ENCODE measurements at places on chromosomes 3 and 15.
A peak's percentile ranks its signal among the peaks of the same experiment; 100 is the strongest.

DNA sequence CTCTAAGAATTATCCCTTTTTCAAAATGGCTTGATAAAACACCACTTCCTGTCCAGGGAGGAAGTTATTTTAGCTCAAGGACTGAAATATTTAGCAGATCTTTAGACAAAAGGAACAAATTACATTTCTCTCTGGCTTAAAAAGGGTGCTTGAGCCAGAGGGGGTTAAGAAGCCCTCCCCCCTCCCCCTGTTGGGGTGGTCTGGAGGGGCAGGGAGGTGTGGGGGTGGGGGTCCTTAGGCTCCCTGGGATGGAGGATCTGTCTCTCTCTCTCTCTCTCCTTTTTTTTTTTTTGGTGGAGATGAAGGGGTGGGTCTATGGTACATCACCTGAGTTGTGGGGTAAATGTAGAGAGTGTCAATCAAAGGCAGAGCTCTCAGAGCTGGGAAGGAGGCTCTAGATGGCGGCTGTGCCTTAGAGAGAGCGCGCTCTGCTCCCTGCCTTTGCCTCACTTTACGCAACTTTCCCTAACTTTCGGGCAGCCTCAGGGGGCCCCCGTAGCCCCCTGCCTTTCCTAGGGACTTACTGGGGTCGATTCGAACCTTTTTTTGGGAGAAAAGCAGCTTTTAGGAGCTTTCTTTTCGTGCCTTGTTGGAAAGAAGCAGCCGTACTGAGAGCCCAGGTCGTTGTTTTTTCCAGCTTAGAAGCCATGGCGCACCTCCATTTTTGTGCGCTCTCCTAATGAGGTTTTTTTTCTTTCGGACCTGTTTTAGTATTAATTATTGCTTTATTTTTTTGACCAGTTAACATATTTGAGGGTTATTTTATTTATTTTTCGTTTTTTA, at the start of gene CHD2:
CHD2 (plus strand) TSS at position 377 of the 783 bp plus-strand sequence. CDS start 914 bp downstream, outside the sequence.
- DNase-seq: peak; percentile 60

DNA sequence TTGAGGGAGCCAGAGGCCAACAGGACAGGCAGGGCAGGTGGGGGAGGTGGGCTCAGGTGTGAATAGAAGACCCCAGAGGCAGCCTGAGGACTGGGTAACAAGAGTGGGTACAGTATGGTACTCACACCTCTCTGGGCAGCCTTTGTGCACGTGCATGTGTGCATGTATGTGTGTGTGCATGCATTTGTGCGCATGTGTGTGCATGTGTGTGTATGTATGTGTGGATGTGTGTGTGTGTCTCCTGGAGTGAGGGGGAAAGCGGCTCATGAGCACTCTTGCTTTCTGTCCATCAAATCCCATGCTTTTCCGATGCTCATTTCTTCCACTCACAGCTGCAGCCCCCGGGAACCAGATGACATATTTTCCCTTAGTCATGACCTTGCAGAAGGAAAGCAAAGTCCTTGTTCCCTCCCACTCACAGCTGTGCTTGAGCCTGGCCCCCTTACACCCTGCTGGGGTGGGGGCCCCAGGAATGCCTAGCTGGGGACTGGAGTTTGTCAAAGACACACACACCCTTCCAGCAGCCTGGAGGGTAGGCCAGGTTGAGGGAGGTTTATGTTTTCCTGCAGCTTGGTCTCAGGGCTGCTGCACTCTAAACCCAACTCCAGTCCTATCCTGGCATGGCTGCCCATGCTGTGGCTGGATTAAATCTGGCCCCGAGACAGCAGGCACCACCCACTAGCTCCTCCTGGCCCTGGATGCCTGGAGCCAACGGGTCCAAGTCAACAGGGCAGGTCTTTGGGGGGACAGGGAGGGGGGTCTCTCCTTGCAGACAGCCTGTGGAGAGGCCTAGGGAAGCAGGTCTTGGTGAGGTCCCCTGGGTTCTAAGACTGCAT, 22.5 kb downstream of the CCDC33 start:
- DNase-seq: no peak

GRCh38 chr15:77762747-77763355, 130.1 kb upstream of the LINGO1 start:
- DNase-seq: no peak

GRCh38 chr15:50675535-50676144, 11.0 kb downstream of the TRPM7 start:
- peak; percentile 18 for DNase-seq

DNA sequence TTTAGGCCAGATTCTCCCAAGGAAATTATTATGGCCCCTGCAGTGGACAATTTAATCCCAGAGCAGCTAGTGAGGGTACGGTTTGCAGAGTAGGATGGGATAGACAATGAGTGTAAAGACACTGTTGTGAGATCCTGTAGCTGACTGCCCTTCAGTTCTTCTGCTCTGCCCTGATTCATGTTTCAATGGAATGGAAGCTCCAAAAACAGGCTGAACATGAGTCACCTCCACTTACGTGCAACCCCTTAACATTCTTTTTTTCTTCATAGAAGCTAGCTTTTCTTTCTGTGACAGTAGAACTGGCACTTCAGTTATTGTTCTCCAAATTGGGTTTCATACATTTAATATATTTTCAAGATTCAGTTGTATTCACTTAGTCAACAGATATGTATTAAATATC, 32.1 kb downstream of the CLDN18 start:
- peak; percentile 70 for DNase-seq

- peak; percentile 94 for DNase-seq
Observed at GRCh38 chr3:100400780-100401673, at the start of the genes LNP1 and TOMM70. Gene LNP1 (plus strand): TSS chr3:100401539. CDS start chr3:100429730, 28,191 bp downstream. Gene TOMM70 (minus strand): TSS chr3:100401089. CDS start chr3:100400949, 140 bp downstream.

- DNase-seq: no peak
Observed at GRCh38 chr3:160781402-160781801, 25.4 kb downstream of the PPM1L start.

GRCh38 chr3:43378066-43378935, 92.0 kb downstream of the SNRK start:
- no peak for DNase-seq

DNA sequence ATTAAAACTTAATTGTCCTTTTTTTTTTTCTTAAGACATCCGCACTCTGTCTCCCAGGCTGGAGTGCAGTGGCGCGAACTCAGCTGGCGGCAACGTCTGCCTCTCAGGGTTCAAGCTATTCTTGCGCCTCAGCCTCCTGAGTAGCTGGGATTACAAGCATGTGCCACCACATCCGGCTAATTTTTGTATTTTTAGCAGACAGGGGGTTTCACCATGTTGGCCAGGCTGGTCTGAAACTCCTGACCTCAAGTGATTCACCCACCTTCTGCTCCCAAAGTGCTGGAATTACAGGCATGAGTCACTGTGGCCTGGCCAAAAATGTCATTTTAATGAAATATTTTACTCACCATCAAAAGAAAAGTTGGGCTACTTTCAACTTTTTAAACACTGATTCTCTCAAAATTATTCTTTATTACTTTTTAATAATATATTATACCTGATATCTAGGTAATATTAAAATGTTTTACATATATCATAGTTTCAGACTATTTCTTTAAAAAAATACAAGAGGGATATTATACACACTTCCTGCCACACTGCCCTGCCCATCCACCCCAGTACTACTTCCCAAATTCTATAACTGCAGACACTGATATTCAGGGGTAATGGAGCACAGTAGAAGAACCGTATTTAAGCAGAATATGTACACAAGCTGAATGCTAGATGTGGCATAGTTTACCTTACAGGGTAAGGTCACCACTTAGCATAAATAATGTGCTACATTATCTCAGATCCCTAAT, 723.9 kb upstream of the ZNF385D start:
- no peak for DNase-seq

DNA sequence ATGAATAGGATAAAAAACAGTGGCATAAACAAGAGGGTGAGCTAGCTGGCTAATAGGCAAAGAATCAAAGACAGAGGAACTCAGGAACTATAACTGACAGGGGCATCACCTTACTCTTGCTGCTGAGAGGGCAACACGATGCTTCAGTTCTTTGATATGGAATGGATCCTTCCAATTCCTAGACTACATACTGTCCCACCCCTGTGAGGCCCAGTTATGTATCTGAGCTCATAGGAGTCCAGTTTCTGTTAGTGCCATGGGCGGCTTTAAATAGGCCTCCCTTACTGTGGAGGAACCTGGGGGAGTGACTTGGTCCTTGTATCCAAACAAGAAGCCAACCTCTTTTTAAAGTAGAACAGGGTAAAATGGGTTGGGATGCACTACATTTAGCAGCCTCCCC, 37.3 kb downstream of the CD47 start:
- DNase-seq: no peak

- no peak for DNase-seq
Observed at GRCh38 chr3:55282994-55283393, 204.1 kb downstream of the WNT5A start.

DNA sequence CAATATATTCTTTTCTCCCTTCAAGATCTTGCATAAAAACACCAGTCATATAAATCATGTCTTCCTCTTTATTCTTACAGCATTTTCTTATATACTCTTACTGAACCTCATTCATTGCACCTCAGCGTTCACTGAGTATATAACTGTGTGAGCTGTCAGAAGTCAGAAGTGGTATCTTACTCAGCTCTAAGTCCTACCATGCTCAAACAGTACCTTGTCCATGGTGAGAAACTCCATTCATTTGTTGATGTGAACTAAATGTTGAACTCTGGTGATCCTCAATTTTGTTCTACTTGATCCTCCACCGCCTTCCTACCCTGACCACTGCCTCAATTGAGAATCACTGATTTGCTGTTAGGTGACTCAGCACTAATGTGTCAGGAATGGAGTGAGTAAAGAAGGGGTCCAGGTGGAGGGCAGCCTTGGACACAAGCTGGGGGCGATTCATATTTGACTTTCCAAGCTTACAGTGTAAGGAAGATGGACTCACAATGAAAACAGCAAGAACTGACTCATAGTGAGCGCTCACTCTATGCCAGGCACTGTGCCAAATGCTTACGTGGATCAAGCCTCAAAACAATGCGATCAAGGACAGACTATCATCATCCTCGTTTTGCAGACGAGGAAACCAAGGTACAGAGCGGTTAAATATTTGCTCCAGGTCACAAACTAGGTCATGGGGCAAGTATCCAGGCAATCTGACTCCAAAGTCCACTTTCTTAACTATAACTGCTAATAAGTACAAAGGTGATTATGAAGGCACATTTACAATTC, 13.5 kb upstream of the ZFYVE19 start:
- peak; percentile 66 for DNase-seq

- no peak for DNase-seq
Observed at GRCh38 chr3:78940128-78940527, 827.7 kb downstream of the ROBO1 start.

DNA sequence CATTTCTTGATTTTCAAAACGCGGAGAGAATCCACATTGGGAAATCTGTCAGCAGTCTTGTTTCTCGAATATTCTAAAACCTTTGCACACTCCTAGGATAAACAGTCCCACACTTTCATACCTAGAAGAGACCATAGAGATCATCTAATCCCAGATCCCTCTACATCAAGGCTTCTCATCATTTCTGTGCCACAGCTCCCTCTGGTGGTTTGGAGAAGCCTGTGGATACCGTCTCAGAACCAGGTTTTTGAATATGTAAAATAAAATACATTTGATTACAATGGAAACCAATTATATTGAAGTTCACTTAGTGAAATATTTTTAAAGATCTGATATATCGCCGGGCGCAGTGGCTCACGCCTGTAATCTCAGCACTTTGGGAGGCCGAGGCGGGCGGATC, 211.9 kb upstream of the GOLGA6L4 start:
- DNase-seq: no peak

DNA sequence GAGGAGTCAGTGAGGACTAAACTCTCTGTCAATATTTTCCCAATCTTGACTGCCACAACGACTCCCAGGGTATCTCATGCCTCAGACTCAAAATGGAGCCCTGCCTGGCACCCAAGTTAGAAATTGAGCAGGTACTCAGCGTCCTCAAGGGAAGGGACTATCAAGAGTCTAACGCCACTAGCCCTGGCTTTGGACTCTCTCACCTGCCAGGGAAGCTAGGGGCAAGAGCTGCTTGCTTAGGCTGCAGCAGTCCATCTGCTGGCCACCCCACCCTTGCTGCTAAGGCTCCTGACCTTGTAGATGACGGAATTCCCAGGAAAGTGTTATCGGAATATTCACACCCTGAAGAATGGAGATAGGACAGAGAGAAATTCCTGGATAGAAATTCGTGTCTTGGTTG, 33.0 kb downstream of the ZIC4 start:
- no peak for DNase-seq

DNA sequence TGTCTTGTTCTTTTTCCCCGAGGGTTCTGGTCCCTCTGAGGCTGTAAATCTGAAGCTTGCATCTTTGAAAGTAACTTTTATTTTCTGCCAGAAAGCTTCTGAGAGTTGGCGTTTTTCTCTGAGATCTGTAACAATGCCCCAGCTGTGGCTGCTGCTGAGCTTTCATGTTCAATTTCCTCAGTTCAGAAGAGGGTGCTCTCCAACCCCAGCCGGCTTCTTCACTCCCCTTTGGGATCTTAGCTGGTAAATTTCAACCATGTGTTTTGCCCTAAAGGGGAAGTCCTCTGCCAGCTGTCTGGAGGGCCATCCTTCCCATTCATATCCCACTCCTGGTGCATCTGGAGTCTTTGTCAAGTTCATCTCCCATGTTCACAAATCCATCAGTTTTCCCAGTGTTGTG, 18.3 kb upstream of the CFAP100 start:
- DNase-seq: no peak

DNA sequence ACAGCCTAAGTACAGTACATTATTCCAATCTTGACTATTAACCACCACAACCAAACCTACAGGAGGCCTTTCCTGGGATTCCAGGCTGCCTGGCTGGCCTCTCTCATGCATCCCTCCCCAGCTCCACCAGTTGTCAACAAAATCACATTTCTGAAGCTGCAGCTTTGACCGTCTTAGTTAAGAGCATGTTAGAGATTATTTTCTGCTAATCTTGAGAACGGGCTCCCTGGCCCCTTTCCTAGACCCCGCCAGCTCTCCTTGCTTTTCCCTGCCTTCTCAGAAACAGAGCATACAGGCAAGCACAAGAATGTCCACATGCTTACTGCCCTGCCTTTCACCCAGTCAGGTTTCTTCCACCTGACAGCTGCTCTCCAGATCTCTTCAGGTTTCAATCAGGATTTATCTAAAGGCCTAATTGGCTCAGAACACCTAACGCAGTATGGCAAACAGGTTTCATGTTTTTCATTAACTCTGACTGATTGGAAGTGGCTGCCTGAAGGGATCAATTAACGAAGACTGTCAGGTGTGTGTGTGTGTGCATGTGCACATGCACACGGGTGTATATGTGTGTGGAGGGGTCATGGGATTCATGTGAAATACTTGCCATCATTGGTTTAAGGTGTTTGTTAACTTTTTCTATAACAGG, 12.3 kb downstream of the KY start:
- DNase-seq: no peak

GRCh38 chr15:68672781-68673205, 94.0 kb downstream of the CORO2B start:
- DNase-seq: no peak

Measured in AG20443 (cell line).